ENCODE measurements at places on chromosomes 11 and 22.
A peak's percentile ranks its signal among the peaks of the same experiment; 100 is the strongest.

DNA sequence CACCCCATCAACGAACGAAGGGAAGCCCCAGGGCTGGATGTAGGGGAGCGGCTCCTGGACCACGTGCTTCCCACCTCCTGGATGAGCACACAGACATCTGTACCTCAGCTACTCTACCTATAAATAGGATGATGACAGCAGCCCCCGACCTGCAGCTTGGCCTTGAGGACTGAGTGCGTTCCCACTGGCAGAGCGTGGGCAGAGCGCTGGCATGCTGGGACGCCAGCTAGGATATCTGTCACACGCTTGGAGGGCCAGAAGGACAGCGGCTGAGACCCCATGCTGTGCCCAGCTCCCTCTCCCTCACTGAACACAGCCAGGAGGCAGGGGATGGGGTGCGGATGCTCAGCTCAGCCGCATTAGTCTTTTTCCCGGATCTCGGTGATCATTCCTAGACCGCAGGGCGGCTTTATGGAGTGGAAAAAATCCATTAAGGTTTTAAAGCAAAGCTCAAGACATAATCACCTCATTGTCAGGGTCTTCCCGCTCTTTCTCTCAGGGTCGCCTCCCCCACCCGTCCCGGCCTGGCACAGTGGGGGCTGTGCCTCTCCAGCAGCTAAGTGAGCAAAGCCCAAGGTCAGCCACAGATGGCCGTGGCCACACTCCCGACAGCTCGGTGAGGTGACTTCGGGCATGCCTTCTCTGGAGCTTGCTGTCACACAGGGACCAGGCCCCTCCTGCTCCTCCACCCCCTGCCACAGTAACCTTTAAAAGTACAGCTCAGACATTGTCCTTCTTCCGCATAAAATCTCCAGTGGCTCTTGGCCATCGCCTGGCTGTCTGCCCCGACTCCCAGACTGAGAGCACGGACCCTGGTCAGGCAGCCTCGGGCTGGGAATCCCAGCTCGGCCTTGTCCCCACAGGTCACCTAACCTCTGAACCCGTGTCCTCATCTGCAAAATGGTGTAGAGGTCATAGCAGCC is 69.6 kb upstream of the SHISAL1 start:
- no peak for DNase-seq

DNA sequence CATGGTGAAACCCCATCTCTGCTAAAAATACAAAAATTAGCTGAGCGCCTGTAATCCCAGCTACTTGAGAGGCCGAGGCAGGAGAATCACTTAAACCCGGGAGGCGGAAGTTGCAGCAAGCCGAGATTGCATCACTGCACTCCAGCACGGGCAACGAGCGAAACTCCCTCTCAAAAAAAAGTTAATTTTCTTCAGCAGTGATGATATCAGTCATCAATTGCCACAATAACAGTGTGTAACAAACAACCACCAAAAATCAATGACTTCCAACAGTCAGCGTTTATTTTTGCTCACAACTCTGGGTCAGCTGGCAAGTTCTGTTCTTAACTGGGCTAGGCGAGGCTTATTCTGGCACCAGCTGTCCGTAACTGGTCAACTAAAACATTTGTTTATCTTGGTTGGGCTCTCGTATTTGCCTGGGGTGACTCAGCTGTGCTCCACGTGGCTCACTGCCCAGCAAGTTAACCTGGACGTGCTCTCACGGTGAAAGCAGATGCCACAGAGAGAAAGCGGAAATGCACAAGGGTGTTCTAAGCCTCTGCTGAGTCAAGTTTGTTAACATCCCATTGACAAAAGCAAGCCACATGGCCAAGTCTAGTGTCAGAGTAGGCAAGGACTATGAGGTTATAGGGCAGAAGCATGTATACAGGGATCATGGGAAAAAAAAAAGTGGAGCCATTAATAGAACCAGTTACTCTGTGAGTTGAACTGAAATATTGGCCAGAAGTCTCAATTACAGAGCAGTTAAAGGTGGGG is 52.1 kb downstream of the LHFPL7 start:
- DNase-seq: no peak

GRCh38 chr11:54985731-54986130 is 276.2 kb upstream of the TRIM48 start:
- no peak for DNase-seq

- no peak for DNase-seq
These were observed 229.2 kb upstream of the B3GAT1 start for GRCh38 chr11:134640971-134641968.

DNA sequence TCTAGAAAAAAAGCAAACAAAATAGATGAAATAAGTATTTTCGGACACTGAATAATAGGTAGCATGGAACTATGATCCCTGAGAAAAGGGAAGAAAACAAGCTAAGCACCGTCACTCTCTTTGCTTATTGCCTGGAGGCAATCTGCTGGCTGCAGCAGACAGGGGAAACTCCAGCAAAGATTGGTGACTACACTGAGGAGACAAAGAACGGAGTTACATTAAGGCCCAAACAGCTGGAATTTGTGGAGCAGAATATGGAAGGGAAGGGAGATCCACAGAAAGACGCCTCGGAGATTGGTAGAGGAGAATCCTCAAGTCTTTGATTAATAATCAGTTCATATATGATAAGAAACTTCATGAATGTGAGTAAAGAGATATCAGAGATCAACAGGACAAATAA is 150.2 kb downstream of the TYR start:
- DNase-seq: no peak

GRCh38 chr11:126736682-126737572 is 263.6 kb downstream of the KIRREL3 start:
- DNase-seq: no peak

DNA sequence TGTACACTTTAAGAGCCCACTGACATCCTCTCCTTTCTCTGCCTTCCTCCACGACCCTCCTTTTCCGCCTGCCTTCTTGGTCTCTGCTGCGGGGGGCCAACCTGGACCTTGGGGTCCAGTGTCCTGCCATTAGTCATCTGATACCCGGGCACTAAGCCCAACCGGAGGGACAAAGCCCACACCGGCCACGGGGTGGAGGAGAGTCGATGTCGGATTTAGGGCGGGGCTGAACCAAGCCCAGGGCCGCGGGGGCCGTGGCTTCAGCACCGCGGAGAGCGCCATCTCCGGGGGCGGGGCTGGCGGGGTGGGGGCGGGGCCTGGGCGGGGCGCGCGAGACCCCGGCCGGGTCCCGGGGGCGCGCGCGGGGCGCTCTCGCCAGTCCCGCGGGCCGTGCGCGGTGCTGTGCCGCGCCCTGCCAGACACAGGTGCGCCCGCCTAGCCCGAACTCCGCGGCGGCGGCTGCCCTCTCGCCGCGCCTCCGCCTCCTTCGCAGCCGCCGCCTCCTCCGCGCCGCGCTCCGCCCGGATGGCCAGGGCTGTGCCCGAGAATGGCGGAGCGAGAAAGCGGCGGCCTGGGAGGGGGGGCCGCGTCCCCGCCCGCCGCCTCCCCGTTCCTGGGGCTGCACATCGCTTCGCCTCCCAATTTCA is at the start of gene MAPK8IP1:
Gene MAPK8IP1, plus strand, starts transcription at position 378 of the 647 bp plus-strand sequence. Its CDS starts 170 bp downstream, at position 548.
- DNase-seq: no peak

DNA sequence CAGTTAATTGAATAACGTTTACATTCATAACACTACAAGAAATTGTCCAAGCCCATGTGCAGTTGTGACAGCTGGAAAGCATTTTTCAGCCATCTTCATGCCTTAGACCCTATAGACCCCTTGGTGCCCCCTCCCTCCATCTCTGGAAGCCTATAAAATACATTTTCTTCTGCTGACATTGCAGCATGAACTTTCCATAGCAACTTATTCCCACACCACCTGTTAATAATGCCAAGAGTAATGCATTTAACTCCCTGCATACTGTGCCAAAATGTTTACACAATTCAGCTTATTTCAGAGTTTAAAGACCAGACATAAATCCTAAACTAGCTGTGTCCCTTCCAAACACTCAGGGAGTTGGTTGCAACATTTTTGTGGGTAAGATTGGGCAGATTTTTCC is 143.0 kb upstream of the ARHGAP20 start:
- DNase-seq: no peak

DNA sequence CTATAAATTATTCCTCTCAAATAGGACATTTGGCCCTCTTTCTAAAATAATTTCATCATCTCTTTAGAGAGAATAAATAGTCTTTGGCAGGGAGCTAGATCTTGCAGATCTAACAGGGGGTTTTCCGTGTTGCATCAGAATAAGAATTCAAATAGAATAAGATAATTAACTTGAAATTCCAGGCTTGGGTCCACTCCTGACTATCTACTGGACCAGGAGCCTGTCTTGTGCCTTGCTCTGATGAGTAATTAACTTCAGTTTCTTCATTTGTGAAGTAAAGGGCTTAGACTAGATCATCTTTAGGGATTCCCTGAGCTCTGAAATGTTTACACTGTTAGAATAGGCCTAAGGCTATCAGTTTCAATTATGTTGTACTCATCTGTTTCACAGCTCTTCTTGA is 23.5 kb upstream of the TMEM123 start:
- no peak for DNase-seq

DNA sequence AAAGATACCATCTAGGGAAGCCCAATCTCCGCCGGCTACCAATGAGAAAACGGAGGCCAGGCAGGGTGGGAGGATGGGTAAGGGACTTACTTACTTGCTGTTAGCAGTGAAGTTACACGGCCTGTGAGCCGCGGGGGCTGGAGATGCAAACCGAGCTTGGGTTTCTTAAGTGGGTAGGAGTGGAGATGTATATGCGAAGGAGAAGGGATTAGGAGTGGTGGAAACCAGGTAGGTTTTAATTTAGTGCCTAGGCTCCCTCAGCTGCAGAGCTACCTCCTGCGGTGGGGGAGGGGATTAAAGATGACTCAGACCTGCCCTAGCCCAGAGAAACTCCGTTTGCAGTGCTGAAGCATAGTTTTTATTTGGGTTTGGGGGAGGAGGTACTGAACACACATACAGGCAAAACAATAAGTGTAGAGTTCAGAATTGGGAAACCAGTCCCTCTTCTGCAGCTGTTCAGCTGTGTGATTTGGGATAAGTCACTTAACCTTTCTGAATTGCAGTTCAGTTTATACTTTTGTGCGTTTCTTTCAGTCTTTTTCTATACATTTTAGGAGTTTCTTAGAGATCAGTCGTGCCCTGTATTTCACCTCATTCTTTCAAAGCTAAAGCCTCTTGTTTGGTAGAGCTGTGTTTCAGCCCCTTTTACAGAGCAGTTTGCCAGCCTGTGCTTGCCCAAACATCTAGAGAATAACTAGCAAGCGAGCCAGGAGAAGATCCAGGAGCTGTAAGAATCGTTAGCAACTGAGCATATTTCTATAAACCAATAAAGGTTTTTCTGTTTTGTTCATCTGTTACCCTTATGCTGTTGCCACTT is 596 bp upstream of the TNRC6B start:
- peak; percentile 55 for DNase-seq

DNA sequence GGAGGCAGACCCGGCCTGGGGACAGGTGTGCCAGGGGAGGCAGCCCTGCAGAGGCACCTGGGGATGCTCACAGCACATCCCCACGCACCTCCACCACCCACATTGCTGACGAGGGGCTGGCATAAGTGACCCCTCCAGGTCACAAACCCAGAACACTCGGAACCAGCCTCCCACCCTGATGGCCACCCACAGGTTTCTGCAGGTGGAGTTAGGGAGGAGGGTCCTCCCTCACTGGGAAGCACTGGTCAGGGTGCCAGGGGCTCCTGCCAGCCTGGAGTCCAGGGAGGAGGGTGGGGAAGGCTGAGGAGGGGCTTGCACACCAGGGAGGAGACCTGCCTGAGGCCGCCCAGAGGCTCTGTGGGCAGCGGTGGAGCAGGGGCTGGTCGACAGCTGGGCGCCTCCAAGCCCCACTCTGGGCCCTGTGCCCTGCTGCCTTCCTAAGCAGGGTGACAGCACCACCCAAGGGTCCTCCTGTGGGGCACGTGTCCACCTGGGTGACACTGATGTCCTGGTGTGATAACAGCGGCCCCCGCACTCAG is 51.0 kb upstream of the CARS1 start:
- DNase-seq: no peak

DNA sequence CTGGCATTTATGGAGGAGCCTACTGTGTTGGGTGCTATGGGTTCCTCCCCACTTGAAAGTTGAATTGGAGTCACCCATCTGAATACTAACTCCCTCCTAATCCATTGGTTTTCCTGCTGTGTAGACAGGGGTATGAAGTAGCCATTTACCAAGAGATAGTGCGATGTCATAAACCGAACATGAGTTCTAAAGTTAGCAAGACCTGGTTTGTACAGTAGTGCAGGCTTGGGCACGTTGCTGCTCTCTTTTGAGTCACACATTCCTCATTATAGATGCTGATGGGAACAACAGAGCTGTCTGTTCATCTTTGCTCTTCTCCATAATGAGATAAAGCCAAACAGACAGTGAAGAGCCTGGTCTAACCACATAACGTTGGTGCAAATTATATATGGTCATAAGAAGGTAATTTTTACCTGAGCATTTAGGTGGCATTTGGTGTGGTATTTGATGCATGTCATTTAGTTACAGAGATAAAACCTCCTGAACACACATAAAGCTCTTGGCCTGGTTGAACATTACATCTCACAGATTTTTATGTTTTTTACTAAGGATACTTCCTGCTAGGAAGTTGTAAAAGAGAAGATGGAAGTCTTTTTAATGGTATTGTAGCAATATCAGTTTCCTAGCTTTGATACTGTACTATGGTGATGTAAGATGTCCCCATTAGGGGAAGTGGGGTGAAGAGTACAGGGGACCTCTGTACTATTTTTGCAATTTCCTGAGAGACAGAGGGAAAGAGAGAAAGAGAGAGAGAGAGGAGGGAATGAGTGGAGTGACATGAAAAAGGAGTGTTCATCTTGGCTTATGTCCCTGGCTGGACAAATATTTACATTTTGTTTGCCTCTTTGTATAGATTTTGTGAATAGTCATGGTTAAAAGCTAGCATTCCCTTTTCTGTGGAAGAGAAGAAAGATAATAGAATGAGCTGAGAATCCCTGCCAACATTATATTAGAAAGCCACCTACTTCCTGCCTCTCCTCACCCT is 27.9 kb downstream of the GRAP2 start:
- no peak for DNase-seq

DNA sequence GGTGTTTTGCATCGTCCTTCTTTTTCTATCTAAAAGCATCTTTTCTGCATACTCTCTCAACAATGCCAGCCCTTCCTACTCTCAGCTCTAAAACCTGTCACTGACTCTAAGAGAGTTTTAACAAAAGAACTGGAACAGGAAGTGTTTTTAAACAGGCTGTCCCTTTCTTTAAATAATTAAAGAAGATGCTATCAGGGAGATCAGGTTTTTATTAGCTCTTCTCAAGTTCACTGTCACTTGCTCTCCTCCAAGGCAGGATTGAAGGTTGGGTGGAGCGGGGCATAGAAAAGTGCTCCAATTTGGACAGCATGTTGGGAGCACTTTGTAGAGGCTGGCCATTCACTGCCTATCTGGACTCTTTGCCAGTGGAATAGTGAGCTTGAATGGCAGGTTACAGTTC is 56.4 kb upstream of the BARX2 start:
- no peak for DNase-seq

- DNase-seq: peak; percentile 31
These were observed 948 bp upstream of the MRTFA start for GRCh38 chr22:40637183-40638150.

DNA sequence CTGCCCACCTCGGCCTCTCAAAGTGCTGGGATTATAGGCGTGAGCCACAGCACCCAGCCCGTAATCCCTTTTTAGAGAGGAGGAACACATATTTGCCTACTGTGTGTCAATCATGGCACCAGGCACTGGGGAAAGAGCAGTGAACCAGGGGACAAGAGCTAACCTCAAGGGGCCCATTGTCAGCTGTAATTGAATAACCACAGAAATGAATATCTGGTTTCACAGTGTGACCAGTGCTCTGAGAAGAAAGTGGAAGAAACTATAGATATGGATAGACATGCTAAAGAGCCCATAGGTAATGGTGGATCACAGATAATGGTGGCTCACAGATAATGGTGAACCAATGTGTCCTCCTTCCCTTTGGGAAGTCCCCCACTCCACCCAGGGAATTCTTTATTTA is 8.6 kb upstream of the KCTD14 start:
- DNase-seq: no peak

GRCh38 chr11:3175194-3175593 is 10.1 kb upstream of the OSBPL5 start:
- no peak for DNase-seq

Measured in stimulated activated CD8-positive, alpha-beta memory T cell treated with anti-CD3 and anti-CD28 coated beads, Interleukin-2, amount 100 ng/mL, for 1 hour (primary cell).